Type B pancreatic cell (in vitro differentiated cells): ENCODE measurements at places on chromosomes 7 and 10. TPM values are rescaled to one million over a fixed set of nuclear protein-coding genes. Genes with fewer than 3 reads are reported as not detected.

GRCh38 chr7:2736411-2736914, 48.5 kb downstream of the AMZ1 start:
- peaks cover 26% of the 10 kb centered on the region for H3K4me1 ChIP-seq
- H3K4me3 ChIP-seq, result no peak overlapping the region
- no peak overlapping the region for H3K27ac ChIP-seq

- H3K4me1 ChIP-seq, result peaks cover 12% of the 10 kb centered on the region
- H3K36me3 ChIP-seq, result no peaks in the 10 kb centered on the region
- H3K27ac ChIP-seq, result no peak overlapping the region
- peak overlapping the region; percentile 81 for H3K4me3 ChIP-seq
Measured at GRCh38 chr7:1290026-1290678, 57.5 kb downstream of the UNCX start.

GRCh38 chr7:45155357-45155900, 2.2 kb upstream of the RAMP3 start:
- peaks cover 5% of the 10 kb centered on the region for H3K36me3 ChIP-seq
- H3K4me3 ChIP-seq, result no peak overlapping the region
- H3K27me3 ChIP-seq, result peaks cover 66% of the 10 kb centered on the region
- no peaks in the 10 kb centered on the region for H3K4me1 ChIP-seq
- H3K27ac ChIP-seq, result no peak overlapping the region

The SPDYE9 gene
- total RNA-seq, result not detected in 2 replicates

The INHBA gene
- 19.9 and 29.3 TPM in 2 replicates for total RNA-seq

The CDK14 gene
- total RNA-seq, result 38.1 and 43.5 TPM in 2 replicates

- no peaks in the 10 kb centered on the region for H3K27me3 ChIP-seq
- peaks cover 14% of the 10 kb centered on the region for H3K4me1 ChIP-seq
- no peak overlapping the region for H3K4me3 ChIP-seq
- H3K27ac ChIP-seq, result no peak overlapping the region
- no peak for DNase-seq
- no peaks in the 10 kb centered on the region for H3K36me3 ChIP-seq
Measured at GRCh38 chr7:55438085-55438756, 73.1 kb downstream of the LANCL2 start.

- H3K4me3 ChIP-seq, result no peak overlapping the region
- H3K36me3 ChIP-seq, result no peaks in the 10 kb centered on the region
- no peak overlapping the region for H3K27ac ChIP-seq
- peaks cover 19% of the 10 kb centered on the region for H3K4me1 ChIP-seq
- no peak for DNase-seq
Measured at GRCh38 chr10:97020452-97021400, 165.0 kb downstream of the SLIT1 start.

- no peak overlapping the region for H3K4me3 ChIP-seq
- no peaks in the 10 kb centered on the region for H3K4me1 ChIP-seq
- H3K36me3 ChIP-seq, result peaks cover 3% of the 10 kb centered on the region
- no peak overlapping the region for H3K27ac ChIP-seq
Measured at GRCh38 chr7:17184805-17185689, 113.4 kb upstream of the AHR start.

GRCh38 chr7:134995239-134996096, 9.2 kb downstream of the AGBL3 start:
- H3K4me1 ChIP-seq, result peaks cover 33% of the 10 kb centered on the region
- peaks cover 43% of the 10 kb centered on the region for H3K36me3 ChIP-seq
- H3K27ac ChIP-seq, result no peak overlapping the region
- H3K4me3 ChIP-seq, result no peak overlapping the region

GRCh38 chr10:11236234-11236633, 218.6 kb downstream of the CELF2 start:
- H3K27me3 ChIP-seq, result peaks cover 28% of the 10 kb centered on the region
- H3K36me3 ChIP-seq, result no peaks in the 10 kb centered on the region
- H3K4me1 ChIP-seq, result peaks cover 5% of the 10 kb centered on the region

The SPDYE8 gene
- total RNA-seq, result not detected in 2 replicates

- H3K27me3 ChIP-seq, result no peaks in the 10 kb centered on the region
- H3K27ac ChIP-seq, result peak overlapping the region; percentile 83
- peaks cover 15% of the 10 kb centered on the region for H3K4me1 ChIP-seq
- H3K4me3 ChIP-seq, result peak overlapping the region; percentile 95
- peaks cover 32% of the 10 kb centered on the region for H3K36me3 ChIP-seq
Measured at GRCh38 chr7:149196705-149197171, 1.4 kb downstream of the ZNF282 start.

GRCh38 chr7:144549861-144550260, 146.4 kb upstream of the NOBOX start:
- DNase-seq, result no peak
- H3K4me1 ChIP-seq, result no peaks in the 10 kb centered on the region
- H3K27me3 ChIP-seq, result no peaks in the 10 kb centered on the region
- no peaks in the 10 kb centered on the region for H3K36me3 ChIP-seq
- H3K27ac ChIP-seq, result no peak overlapping the region

GRCh38 chr10:6738112-6738768, 158.2 kb upstream of the PRKCQ start:
- H3K4me3 ChIP-seq, result peak overlapping the region; percentile 78
- peaks cover 42% of the 10 kb centered on the region for H3K4me1 ChIP-seq
- peak overlapping the region; percentile 91 for H3K27ac ChIP-seq

- no peaks in the 10 kb centered on the region for H3K36me3 ChIP-seq
- H3K4me3 ChIP-seq, result no peak overlapping the region
- no peak for DNase-seq
- H3K4me1 ChIP-seq, result no peaks in the 10 kb centered on the region
Measured at GRCh38 chr7:76244781-76245391, 43.2 kb downstream of the SRRM3 start.

DNA sequence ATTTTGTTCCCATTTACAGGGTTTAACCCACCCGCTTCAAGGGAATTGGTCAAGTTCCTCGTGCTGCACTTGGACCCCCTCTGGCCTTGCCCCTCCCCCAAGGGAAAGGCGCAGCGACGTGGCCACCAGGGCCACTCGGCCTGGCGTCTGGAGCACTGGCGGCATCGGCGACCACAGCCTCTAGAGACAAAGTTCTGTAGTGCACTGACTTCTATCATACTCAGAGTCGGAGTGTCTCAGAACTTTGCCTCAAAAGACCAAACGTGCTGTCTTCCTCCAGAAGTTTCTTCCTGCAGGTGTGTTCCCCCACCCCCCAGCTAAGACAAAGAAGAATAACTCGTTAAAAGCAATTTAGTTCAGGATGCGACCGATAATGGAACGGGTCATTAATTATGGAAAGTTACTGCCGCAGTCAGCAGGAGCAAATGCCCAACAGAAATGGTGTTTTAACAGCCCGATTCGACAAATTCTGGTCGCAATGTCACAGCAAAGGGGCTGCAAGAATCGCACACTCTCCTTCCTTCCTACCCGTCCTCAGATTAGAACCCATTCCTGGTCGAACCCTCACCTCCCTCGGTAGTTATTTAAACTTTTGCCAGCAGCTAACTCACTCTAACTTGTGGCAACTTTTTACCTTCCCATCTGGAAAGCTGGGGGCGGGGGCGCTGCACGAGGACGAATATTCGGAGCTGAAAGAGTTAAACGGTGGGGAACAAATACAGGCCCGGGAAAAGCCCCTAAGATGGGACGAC, 202.1 kb upstream of the NFE2L3 start:
- peaks cover 7% of the 10 kb centered on the region for H3K27me3 ChIP-seq
- peak overlapping the region; percentile 95 for H3K27ac ChIP-seq
- H3K4me1 ChIP-seq, result peaks cover 34% of the 10 kb centered on the region
- peak overlapping the region; percentile 97 for H3K4me3 ChIP-seq
- H3K36me3 ChIP-seq, result no peaks in the 10 kb centered on the region

The DCLRE1A gene
- 7.3 and 9.2 TPM in 2 replicates for total RNA-seq

DNA sequence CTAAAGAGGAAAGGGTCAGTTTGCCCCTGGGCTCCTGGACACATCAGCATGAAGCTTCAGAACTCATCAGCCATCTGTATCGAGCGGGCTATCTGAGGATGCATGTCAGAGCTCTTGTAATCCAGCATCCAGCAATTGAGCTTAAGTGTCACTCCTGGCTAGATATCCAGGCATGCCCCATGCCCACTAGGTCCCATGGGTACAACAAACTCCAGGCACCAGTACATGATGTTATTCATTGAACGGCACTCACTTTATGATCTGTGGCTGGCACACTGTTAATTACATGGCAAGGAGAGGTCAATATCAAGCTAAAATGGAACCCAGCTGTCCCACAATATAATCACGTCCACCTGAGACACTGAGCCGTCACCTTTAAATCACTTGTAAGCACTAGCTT, 274.2 kb downstream of the ELMO1 start:
- DNase-seq, result no peak
- no peaks in the 10 kb centered on the region for H3K27me3 ChIP-seq
- H3K36me3 ChIP-seq, result peaks cover 2% of the 10 kb centered on the region
- peaks cover 7% of the 10 kb centered on the region for H3K4me1 ChIP-seq
- no peak overlapping the region for H3K27ac ChIP-seq

- H3K4me1 ChIP-seq, result no peaks in the 10 kb centered on the region
- no peak overlapping the region for H3K27ac ChIP-seq
- no peak overlapping the region for H3K4me3 ChIP-seq
- H3K27me3 ChIP-seq, result peaks cover 82% of the 10 kb centered on the region
- DNase-seq, result no peak
- H3K36me3 ChIP-seq, result no peaks in the 10 kb centered on the region
Measured at GRCh38 chr7:127532151-127532550, 53.2 kb downstream of the GCC1 start.

- no peak for DNase-seq
- no peaks in the 10 kb centered on the region for H3K36me3 ChIP-seq
- no peaks in the 10 kb centered on the region for H3K27me3 ChIP-seq
- H3K4me1 ChIP-seq, result peaks cover 5% of the 10 kb centered on the region
- no peak overlapping the region for H3K27ac ChIP-seq
- H3K4me3 ChIP-seq, result no peak overlapping the region
Measured at GRCh38 chr7:142440906-142441411, 183.1 kb upstream of the PRSS58 start.

- no peaks in the 10 kb centered on the region for H3K27me3 ChIP-seq
- peaks cover 34% of the 10 kb centered on the region for H3K4me1 ChIP-seq
- H3K27ac ChIP-seq, result no peak overlapping the region
- no peaks in the 10 kb centered on the region for H3K36me3 ChIP-seq
- no peak for DNase-seq
Measured at GRCh38 chr7:25632616-25633015, 404.3 kb upstream of the NPVF start.

DNA sequence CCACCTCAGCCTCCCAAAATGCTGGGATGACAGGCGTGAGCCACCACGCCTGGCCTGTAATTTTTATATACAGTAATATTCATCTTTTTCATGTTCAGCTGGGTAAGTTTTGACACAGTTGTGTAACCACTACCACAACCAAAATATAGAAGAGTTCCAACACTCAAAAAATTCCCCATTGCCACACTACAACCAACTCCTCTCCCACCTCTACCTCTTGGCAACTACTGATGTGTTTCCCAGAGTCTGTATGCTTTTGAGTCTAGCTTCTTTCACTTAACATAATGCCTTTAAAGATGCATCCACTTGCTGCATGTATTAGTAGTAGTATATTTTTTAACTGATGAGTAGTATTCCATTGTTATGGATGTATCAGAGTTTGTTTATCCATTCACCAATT, 90.7 kb downstream of the SRPK2 start:
- peaks cover 3% of the 10 kb centered on the region for H3K36me3 ChIP-seq
- no peak overlapping the region for H3K27ac ChIP-seq
- H3K27me3 ChIP-seq, result no peaks in the 10 kb centered on the region

DNA sequence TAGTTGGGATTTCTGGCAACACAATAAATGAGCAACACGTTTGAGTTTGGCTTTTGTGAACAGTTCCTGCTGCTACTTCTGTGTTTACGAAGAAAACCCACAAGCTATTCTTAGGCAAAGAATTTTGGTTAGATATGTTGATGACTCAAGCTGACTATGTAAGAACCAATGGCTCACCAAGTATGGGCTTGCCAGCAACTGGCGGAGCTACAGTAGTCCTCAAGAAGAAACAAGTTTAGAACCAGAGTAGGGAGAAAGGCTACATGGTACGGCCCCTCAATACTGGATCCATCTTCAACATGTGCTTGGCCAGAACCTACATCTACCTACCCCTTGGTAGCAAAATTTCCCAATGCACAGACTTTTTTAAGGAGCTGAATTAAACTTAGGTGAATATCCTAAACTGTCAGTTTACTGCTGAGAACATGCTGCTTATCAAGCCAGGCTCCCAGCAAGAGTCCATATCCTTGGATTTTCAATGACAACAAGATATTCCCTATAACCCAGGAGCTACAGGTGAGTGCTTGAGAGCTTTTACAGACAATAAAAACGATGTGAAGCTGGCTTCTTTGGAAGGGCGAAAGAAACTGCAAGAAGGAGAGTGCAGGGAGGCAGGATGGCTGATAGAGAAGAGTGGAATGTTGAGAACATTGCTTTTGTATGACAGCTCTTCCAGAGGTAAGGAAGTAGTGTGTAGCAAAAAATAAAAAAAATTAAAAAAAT, 74.3 kb upstream of the ASAH2 start:
- H3K36me3 ChIP-seq, result peaks cover 7% of the 10 kb centered on the region
- DNase-seq, result no peak
- no peaks in the 10 kb centered on the region for H3K4me1 ChIP-seq
- H3K4me3 ChIP-seq, result no peak overlapping the region
- no peak overlapping the region for H3K27ac ChIP-seq

DNA sequence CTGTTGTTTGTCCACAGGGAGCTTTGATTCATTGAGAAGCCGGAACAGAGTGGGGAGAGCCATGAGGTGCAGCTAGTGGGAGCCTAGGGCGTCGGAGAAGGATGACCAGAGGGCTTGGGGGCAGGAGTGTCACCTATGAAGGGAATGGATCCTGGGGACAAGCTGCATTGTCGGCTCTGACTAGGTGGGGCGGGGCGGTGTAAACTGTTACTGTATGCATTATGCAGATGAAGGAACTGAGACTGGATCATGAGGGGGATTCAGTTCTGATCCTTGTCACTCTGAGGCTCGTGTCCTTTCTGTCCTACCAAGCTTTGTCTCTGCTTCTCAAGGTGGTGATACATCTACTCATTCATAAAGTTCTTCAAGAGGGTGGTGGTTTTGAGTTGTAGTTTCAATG, 39.9 kb upstream of the MMD2 start:
- no peaks in the 10 kb centered on the region for H3K4me1 ChIP-seq
- peaks cover 27% of the 10 kb centered on the region for H3K36me3 ChIP-seq
- H3K27me3 ChIP-seq, result no peaks in the 10 kb centered on the region
- DNase-seq, result peak; percentile 29
- H3K4me3 ChIP-seq, result no peak overlapping the region
- no peak overlapping the region for H3K27ac ChIP-seq

- no peak for DNase-seq
- peak overlapping the region; percentile 44 for H3K27ac ChIP-seq
- peaks cover 26% of the 10 kb centered on the region for H3K4me1 ChIP-seq
- H3K4me3 ChIP-seq, result peak overlapping the region; percentile 65
Measured at GRCh38 chr7:95478272-95479037, 7.3 kb upstream of the ASB4 start.

The SYT15 gene
- 1.2 and 1.3 TPM in 2 replicates for total RNA-seq

The ZNF722 gene
- not detected in 2 replicates for total RNA-seq
